ENCODE measurements at places on chromosomes 2 and 18.

DNA sequence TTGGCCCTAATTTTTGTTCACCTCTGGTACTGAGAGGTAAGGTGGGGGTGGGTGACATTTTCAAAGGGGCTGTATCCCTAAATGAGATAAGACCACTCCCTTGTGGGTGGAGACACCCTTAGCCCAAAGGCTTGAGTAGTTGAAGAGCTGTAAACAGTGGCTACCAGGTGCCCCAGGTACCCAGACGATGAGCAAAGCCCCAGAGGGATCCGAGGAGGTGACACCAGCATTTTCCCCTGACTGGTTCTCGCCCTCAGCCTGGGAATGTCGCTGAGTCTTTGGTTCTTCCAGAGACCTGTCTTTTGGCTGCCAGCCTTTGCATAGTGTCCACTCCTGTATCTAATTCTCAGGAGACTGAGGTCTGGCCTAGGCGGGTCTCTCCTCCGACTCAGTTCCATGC lies 36.5 kb downstream of the RRM2 start:
- no peak for DNase-seq

DNA sequence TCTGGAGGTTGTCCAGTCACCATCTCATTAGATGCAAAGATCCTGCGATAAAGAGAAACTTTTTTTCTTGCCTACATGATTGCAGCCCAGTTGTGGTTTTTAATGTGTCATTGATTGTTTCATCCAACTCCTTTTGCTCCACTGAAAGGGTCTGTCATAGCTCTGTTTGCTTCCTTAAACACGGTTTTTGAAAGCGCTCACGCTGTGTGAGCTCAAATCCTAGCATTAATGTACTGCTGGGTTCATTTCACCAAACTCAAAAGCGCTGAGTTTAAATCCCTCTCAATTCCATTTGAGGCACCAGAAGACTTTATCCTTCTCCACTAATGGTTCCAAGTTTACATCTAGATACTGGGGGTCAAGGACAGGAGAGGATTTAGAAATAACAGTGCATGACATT lies 53.6 kb downstream of the CDK15 start:
- DNase-seq = no peak

- no peak for DNase-seq
These were observed 5.7 kb downstream of the ANTXR1 start for GRCh38 chr2:69018678-69019095.

DNA sequence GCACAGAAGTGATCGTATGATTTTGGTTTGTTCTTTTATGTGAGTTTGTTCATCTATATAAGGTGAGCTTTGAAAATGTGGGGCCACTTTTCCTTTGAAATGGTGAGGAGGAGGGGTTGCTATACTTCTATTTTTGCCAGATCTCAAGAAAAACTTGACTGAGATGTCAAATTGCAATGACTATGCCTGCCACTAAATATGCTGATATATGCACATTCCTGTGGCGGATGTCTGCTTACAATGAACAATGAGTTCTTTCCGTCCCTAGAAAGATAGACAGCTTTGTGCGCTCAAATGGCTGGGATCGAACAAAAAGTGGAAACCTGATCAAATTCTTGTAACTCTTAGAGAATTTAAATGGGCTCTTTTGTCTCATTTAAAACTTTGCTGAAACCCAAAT lies 28.7 kb downstream of the MYT1L start:
- no peak for DNase-seq

- no peak for DNase-seq
These were observed 120.3 kb downstream of the TTC27 start for GRCh38 chr2:32748158-32748557.
